Kasumi-1 (cell line): ENCODE measurements at places on chromosomes 4 and X.
A peak's percentile ranks its signal among the peaks of the same experiment; 100 is the strongest.

GRCh38 chr4:72997409-72997808, 72.1 kb downstream of the COX18 start:
- no peak for DNase-seq

DNA sequence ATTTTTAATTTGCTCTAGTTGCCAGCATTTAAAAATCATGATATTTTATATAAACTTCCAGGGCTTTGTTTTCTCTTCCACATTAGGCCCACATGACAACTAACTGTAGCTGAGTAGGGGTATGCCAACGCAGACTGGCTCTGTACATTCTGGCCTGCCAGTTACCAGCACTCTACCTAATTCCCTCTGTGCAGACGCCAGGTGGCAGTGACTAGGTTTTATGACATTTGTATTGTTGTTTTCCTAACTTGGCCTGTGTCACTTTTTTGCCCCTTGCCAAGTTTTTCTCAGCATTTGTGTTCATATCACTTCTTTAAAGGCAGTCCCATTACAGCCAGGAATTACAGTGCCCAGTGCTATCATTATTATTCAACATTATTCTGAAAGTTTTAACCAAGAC, 347.5 kb downstream of the NKX6-1 start:
- no peak for DNase-seq

GRCh38 chr4:57037982-57038604, 59.4 kb downstream of the POLR2B start:
- peak; percentile 60 for DNase-seq

DNA sequence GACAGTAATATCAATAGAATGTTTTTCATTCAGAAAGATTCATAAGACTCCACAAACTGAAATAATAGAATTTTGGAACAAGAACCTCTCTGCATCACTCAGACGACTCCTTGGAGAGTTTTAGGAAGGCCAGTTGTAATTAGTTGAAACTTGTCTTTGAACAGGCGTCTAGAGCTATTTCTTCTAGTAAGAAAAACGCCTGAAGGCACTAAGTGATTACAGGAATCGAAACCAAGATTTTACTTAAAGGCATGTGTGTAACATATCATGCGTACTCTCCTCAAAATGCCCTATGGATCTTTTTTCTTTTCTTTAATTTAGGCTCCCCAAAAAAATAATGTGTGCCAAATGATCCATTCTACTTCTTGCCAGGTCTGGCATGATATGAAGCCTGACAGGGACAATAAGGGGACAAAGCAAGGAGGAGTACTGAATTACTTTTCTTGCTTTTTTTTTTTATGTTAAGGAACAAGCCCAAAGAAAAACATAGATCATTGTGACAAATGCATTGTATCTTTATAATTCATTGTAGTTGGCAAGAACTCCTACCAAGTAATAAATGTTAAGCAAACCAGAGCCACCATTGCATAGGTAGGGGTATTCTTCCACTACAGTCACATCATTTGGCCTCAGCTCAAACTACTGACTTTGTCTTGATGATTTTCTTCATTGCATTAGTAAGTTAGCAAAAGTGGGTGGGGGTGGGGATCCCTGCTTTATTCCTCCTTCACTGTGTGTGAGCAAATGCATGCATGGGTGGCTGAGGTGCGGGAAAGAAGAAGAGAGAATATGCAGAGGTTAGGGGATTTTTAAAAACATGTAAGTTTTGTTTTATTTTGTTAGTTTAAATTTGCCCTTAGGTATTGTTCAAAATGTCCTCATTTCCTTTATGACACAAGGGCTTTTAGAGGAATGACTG, 79.9 kb upstream of the ATOH1 start:
- no peak for DNase-seq

DNA sequence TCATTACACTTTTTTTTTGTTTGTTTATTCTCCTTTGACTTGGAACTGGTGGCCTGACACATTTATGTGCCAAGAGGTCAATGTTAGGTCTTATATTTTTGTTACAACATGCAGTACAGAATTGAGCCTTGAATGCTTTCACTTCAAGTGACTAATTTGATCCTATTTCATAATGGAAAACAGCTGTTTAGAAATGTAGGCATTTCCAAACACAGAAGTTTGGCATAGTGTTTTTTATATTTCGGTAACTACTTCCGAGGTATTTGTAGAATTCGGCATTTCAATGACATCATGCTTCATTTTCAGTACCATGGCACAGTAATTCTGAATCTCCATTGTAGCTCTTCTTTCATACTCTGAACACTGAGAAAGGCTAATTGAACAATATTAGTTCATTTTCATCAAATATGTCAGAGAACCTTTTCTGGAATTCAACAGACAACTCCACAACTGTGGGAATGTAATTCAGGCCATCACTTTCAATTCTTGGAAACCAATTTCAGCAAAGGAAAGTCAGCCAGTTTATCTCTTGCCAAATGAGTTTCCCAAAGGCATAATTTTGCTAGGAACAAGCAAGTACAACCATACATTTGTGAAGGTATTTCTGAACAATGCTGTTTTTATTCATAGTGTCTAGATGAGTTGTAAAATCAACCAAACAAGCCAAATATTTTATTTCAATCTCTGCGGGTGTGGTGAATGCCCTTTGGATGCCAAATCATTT, 11.4 kb downstream of the FAM120C start:
- no peak for DNase-seq

DNA sequence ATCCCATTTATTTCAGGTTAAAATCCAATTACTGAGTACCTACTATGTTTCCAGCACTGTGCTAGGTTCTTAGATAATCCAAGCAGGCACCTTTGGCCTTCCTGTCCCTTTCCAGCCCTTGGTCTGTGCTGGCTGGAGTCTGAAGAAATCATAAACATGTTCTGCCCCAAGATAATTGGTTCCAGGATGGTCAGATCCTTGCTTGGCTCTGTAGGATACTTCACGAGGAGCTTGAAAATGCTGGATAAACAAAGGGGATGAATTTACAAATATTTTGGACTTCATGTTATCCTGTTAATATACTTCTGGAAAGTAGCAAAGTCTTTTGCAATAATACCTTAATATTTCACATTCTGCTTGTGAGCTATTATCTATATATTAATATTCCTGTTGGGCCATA, 35.0 kb upstream of the FHL1 start:
- DNase-seq: no peak

DNA sequence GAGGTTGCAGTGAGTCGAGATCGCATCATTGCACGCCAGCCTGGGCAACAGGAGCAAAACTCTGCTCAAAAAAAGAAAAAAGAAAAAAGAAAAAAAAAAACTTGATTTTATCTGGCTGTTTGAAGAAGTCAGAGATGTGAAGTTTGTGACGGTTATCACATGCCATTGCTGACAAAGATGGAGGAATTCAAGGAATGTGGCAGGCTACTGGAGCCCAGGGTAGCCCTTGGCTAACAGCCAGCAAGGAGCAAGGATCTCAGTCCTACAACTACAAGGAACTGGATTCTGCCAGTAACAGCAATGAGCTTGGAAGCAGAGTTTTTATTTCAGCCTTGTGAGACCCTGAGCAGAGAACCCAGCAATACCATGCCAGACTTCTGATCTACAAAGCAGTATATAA, 24.3 kb upstream of the TET2 start:
- no peak for DNase-seq

- DNase-seq: no peak
Measured at GRCh38 chr4:985123-985830, 1.6 kb upstream of the IDUA start.

- DNase-seq: no peak
Measured at GRCh38 chr4:101651778-101652177, 138.8 kb upstream of the BANK1 start.

- no peak for DNase-seq
Measured at GRCh38 chrX:123436512-123437136, 252.5 kb downstream of the GRIA3 start.

DNA sequence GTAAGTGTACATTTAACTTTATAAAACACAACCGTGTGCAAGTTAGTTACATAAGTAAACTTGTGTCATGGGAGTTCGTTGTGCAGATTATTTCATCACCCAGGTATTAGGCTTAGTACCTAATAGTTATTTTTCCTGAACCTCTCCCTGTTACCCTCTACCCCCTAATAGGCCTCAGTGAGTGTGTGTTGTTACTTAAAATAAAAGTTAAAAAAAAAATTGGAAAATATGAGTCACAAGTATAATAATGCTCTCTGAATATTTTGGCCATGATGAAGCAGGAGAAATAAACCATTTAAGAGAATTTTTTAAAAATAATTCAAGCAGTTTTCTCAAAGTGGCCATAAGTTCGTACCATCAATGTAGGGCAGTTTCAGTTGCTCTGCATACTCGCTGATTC, 105.1 kb upstream of the GRID2 start:
- DNase-seq: no peak
